Peyer's patch (tissue), 4 donors: ENCODE measurements at places on chromosomes 11 and 22. TPM values are rescaled to one million over a fixed set of nuclear protein-coding genes. Genes with fewer than 3 reads are reported as not detected.

CNGA4 gene
- not detected for total RNA-seq

SLC22A9 gene
- not detected for total RNA-seq

SCT gene
- not detected for total RNA-seq

ALDH3B2 gene
- total RNA-seq = not detected

DDI1 gene
- not detected for total RNA-seq

C22orf15 gene
- total RNA-seq = not detected

PYGM gene
- not detected for total RNA-seq

SLC6A5 gene
- total RNA-seq = not detected

CTSD gene
- 1,688 TPM for total RNA-seq

SCN4B gene
- 2.3 TPM for total RNA-seq

PAK1 gene
- 127 TPM for total RNA-seq

GRCh38 chr11:124943254-124943616 lies 7.4 kb upstream of the HEPACAM start:
- no peaks in the 10 kb centered on the region for H3K27me3 ChIP-seq
- H3K4me3 ChIP-seq = no peak overlapping the region
- no peak overlapping the region for H3K27ac ChIP-seq
- DNase-seq = no peak

DNA sequence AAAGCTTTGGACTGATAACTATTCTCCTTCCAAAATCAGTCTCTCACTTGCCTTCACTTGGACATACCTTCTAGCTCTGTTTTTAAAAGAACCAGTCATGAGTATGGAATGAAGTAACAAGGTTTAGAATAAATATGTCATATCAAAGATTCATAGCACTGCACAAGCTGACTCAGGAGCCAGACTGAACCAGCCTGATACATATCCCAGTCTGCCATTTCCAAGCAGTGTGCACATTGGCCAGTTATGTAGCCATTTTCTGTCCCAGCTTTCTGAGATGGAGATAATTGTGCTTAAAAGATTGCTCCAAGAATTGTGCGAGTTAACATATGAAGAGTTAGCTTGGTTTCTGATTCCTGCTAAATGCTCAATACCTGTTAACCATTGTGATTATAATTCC lies 311.3 kb downstream of the C11orf87 start:
- H3K4me1 ChIP-seq = no peaks in the 10 kb centered on the region
- no peak overlapping the region for H3K27ac ChIP-seq
- no peak overlapping the region for H3K4me3 ChIP-seq
- no peaks in the 10 kb centered on the region for H3K27me3 ChIP-seq
- no peak for DNase-seq

GRCh38 chr22:45316796-45317526 lies 7.2 kb downstream of the FAM118A start:
- no peaks in the 10 kb centered on the region for H3K27me3 ChIP-seq
- no peaks in the 10 kb centered on the region for H3K4me1 ChIP-seq
- H3K27ac ChIP-seq = peak overlapping the region; percentile 75

DNA sequence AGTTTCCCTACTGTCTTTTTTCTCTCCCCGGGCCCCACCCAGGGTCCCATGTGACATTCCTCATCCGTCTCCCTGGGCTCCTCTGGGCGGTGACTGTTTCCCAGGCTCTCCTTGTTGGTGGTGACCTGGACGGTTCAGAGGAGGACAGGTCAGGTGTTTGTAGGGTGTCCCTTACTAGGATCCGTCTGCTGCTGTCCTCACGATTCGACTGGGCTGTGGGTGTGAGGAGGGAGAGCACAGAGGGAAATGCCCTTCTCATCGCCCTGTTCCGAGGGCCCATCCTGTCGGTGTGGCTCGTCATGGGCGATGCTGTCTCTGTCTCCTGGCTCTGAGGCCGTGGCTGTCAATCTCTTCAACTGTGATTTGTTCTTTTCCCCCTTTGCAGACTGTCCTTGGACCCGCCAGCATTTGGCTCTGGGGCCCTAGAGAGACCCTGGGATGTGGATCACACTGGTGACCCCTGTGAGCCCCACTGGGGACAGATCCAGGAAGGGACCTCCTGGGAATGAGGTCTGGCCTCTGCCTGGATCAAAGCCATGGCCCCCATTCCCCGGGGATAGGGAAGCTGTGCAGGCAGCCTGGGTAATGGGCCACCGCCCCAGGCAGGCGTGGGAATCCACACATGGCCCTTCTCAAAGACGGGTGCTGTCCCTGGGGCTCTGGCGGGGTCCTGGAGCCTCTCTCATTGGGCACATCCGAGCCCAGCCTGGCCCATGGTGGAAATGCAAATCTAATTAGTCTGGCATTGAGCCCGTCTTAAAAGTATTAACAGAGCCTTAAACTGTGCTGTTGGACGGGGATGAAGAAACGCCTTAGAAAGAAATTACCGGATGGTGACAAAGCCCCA lies 46.8 kb upstream of the KCNQ1OT1 start:
- H3K4me1 ChIP-seq = no peaks in the 10 kb centered on the region
- H3K36me3 ChIP-seq = no peaks in the 10 kb centered on the region
- no peak overlapping the region for H3K27ac ChIP-seq
- H3K27me3 ChIP-seq = no peaks in the 10 kb centered on the region
- no peak for DNase-seq

GRCh38 chr11:3609416-3610265 lies 32.2 kb downstream of the ART5 start:
- no peak overlapping the region for H3K27ac ChIP-seq
- no peak overlapping the region for H3K4me3 ChIP-seq
- no peaks in the 10 kb centered on the region for H3K27me3 ChIP-seq
- no peaks in the 10 kb centered on the region for H3K4me1 ChIP-seq

- H3K4me3 ChIP-seq = no peak overlapping the region
- no peak for DNase-seq
- no peak overlapping the region for H3K27ac ChIP-seq
- H3K36me3 ChIP-seq = peaks cover 8% of the 10 kb centered on the region
- H3K4me1 ChIP-seq = no peaks in the 10 kb centered on the region
Measured at GRCh38 chr11:33089776-33090175, 50.4 kb downstream of the TCP11L1 start.

DNA sequence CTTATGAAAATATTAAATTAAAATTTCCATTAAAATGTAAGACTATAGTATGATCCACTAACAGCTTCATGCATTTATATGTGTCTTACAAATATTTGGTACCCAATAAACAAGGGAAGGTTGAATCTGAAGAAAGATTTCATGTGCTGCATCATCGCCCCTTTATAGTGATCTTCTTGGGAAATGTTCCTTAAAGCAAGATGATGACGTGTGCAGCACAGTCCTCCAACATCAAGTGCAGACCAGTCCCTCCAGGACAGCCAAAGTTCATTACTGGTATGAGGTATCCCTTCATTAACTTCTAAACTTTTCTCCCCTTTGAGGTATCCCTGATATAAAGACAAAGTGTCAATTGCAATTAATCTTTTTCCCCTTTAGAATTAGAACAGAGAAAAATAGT lies 567.0 kb downstream of the METTL15 start:
- DNase-seq = no peak
- H3K4me1 ChIP-seq = no peaks in the 10 kb centered on the region
- H3K4me3 ChIP-seq = no peak overlapping the region
- no peaks in the 10 kb centered on the region for H3K36me3 ChIP-seq
- no peak overlapping the region for H3K27ac ChIP-seq

GRCh38 chr22:42282943-42283277 lies 12.5 kb upstream of the TCF20 start:
- H3K36me3 ChIP-seq = no peaks in the 10 kb centered on the region
- peak overlapping the region; percentile 36 for H3K27ac ChIP-seq
- peak overlapping the region; percentile 47 for H3K4me3 ChIP-seq
- DNase-seq = no peak

- H3K4me1 ChIP-seq = no peaks in the 10 kb centered on the region
- no peak overlapping the region for H3K4me3 ChIP-seq
- H3K27me3 ChIP-seq = no peaks in the 10 kb centered on the region
- no peak overlapping the region for H3K27ac ChIP-seq
- H3K36me3 ChIP-seq = no peaks in the 10 kb centered on the region
- DNase-seq = no peak
Measured at GRCh38 chr11:8224161-8224591, 39.5 kb downstream of the LMO1 start.

DNA sequence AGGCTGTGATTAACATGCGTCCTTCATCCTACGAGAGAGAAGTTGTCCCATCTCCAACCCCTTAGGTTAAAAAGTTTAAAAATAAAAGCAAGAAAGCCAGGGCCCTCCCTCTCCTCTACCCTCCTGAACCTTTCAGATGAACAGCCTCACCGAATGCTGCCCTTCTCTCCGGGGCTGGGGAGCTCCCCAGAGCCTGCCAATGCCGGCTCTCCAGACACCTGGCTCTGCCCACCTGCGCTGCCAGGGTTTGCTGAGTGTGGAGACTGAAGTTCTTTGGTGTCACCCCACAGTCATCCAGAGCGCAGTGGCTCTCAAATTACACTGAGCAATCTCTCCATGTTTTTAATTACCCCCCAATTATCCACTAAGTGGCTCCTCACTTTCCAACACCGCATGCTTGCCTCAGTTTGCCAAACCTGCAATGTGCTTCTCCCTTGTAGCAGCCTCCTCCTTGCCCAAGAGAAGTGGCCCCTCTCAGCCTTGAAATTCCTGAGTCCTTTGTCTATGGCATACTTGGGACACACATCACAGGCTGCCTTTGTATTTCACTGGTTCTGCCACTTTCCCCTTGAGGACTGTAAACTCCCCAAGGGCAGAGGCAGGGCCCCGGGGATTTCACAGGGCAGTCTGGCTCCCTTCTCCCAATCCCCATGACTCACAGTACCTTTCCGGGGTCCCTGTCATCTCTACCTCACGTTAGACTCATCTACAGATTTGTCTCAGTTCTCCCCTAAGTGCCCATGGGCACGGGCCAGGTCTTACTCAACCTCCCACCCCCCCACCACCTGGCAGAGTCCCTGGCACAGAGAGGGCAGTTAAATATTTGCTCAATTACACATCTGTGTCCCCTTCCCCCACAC lies 2.0 kb downstream of the MYH9 start:
- DNase-seq = peak; percentile 66
- H3K27me3 ChIP-seq = no peaks in the 10 kb centered on the region
- H3K36me3 ChIP-seq = no peaks in the 10 kb centered on the region
- peak overlapping the region; percentile 100 for H3K4me3 ChIP-seq
- H3K4me1 ChIP-seq = peaks cover 9% of the 10 kb centered on the region
- peak overlapping the region; percentile 99 for H3K27ac ChIP-seq

GRCh38 chr11:78476066-78476465 lies 58.4 kb upstream of the GAB2 start:
- H3K4me1 ChIP-seq = no peaks in the 10 kb centered on the region
- no peak for DNase-seq
- no peaks in the 10 kb centered on the region for H3K27me3 ChIP-seq
- no peak overlapping the region for H3K27ac ChIP-seq
- no peak overlapping the region for H3K4me3 ChIP-seq
- H3K36me3 ChIP-seq = no peaks in the 10 kb centered on the region

DNA sequence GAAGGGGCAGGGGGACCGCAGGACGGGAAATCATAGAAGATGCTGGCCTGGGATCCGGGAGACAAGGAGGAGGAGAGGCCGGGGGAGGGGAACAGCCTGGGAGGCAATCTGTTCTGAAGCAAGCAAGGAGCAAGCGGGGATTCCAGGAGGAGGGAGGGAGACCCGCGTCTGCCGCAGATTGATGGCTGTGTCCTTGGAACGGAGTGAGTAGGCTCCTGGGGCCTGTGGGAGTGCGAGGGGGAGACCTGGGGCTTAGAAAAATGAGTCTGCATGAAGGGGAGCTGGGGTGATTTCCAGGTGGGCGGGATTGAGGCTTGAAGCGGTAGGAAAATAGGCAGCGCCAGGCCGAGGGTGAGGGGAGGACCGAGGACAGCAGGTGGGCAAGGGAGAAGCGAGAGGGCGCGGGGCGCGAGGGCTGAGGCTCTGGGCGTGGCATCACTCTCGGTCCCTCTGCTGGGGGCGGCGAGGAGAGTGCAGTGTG lies 1.6 kb upstream of the LRRC55 start:
- no peaks in the 10 kb centered on the region for H3K36me3 ChIP-seq
- H3K4me1 ChIP-seq = no peaks in the 10 kb centered on the region
- H3K27me3 ChIP-seq = no peaks in the 10 kb centered on the region

GRCh38 chr11:9688716-9689511 lies 25.0 kb downstream of the SWAP70 start:
- H3K27ac ChIP-seq = peak overlapping the region; percentile 59
- no peak overlapping the region for H3K4me3 ChIP-seq
- peaks cover 29% of the 10 kb centered on the region for H3K4me1 ChIP-seq
- no peak for DNase-seq
- no peaks in the 10 kb centered on the region for H3K36me3 ChIP-seq

DNA sequence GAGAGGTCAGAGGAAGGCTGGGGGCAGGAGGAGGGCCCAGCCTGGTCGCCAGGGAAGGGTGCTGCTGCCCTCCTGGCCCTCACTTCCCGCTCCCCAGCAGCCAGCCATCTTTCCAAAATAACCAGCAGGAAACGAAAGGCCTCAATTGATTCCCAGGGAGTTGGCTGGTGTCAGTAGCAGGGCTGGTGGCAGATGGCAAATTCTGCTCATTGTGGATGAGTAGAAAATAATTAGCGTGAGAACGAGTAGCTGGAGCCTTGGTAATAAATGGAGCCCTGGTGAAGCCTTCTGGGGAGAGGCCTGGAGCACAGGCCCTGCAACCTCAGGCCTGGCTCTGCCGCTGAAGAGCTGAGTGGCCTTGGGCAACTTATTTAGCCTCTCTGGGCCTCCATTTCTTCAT lies 31.3 kb downstream of the DAGLA start:
- no peaks in the 10 kb centered on the region for H3K4me1 ChIP-seq
- no peaks in the 10 kb centered on the region for H3K36me3 ChIP-seq
- DNase-seq = no peak
- H3K27ac ChIP-seq = no peak overlapping the region
- no peaks in the 10 kb centered on the region for H3K27me3 ChIP-seq

DNA sequence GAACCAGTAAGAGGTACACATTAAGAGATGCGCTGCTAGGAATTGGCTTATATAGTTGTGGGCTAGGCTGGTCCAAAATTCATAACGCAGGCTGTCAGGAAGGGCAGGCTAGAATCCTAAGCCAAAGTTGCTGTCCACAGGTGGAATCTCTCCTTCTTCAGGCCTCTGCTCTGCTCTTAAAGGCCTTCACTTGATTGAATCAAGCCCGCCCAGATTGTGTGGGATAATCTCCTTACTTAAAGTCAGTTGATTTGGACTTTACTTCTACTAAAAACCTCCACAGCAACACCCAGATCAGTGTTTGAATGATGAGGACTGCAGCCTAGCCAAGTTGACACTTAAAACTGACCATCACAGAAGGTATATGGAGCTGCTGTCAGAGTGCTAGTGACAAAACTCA lies 68.8 kb downstream of the LRRC32 start:
- H3K4me3 ChIP-seq = no peak overlapping the region
- no peaks in the 10 kb centered on the region for H3K27me3 ChIP-seq

DNA sequence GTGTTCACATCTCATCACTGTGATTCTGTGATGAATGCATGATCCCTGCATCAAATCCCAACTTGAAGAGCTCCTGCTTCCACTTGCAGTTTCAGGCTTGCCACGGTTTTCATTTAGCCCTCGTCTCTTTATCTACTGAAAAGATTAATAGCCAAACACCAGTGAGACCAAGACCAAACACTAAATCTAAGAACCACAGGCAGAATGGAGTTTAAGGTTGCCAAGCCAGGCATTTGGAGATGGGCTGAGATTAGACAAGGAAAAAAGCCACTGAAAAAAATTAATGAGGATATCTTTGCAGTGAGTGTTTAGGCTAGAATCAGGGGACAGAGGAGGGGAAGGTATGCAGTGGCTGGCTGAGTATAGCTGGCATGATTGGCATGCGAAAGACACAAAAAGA lies 227.2 kb upstream of the BLID start:
- H3K4me3 ChIP-seq = no peak overlapping the region
- no peaks in the 10 kb centered on the region for H3K36me3 ChIP-seq
- H3K27ac ChIP-seq = no peak overlapping the region
- H3K4me1 ChIP-seq = no peaks in the 10 kb centered on the region
- no peak for DNase-seq
